ENCODE measurements at places on chromosomes 4 and X.

GRCh38 chr4:125070861-125071260, 243.9 kb upstream of the FAT4 start:
- no peak for DNase-seq

GRCh38 chr4:183909801-183910200, 4.7 kb downstream of the STOX2 start:
- no peak for DNase-seq

DNA sequence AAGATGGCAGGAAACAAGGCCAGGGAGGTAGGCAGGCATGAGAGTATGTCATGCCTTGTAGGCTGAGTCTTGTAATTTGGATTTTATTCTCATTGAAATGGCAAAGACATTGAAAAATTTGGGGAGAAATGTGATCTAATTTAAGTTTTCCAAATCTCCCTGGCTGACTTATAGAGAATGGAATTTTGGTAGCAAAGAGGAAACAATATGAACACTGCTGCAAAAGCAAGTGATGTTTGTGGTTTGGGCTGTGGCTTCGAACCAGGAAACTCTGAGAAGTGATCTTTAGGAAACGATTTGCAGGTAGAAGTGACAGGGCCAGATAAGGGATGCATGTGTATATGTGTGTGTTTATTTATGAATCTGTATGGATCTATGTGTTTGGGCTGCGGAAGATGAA, 35.6 kb downstream of the ARSJ start:
- DNase-seq = no peak

- no peak for DNase-seq
Measured at GRCh38 chr4:154741131-154741665, 2.6 kb upstream of the LRAT start.

- DNase-seq = no peak
Measured at GRCh38 chr4:168888715-168889215, 121.3 kb downstream of the CBR4 start.

DNA sequence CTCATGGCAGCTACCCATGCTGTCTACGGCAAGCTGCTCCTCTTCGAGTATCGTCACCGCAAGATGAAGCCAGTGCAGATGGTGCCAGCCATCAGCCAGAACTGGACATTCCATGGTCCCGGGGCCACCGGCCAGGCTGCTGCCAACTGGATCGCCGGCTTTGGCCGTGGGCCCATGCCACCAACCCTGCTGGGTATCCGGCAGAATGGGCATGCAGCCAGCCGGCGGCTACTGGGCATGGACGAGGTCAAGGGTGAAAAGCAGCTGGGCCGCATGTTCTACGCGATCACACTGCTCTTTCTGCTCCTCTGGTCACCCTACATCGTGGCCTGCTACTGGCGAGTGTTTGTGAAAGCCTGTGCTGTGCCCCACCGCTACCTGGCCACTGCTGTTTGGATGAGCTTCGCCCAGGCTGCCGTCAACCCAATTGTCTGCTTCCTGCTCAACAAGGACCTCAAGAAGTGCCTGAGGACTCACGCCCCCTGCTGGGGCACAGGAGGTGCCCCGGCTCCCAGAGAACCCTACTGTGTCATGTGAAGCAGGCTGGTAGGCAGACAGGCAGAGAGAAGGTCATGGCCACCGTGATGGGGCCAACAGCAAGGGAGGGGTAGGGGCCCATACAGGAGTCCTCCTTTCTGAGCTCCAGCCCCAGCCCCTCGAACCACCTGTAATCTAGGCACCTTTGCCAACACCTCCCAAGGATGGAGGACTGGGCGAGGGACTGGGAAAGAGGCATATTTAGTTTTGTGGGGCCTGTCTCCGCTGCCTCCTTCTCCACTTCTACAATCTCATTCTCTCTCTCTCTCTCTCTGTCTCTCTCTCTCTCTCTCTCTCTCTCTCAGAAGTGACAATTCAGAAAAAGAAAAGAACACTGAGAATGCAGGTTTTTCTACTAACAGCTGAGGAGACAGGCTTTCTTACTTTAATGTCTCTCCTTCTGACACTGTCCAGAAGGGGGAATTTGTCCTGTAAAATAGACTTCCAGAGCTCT, 4.7 kb upstream of the TSPYL2 start:
- DNase-seq = no peak

- DNase-seq = no peak
Measured at GRCh38 chr4:57943682-57944081, 833.5 kb upstream of the IGFBP7 start.

GRCh38 chr4:53847965-53848364, 216.4 kb downstream of the CHIC2 start:
- DNase-seq = no peak

- DNase-seq = no peak
Measured at GRCh38 chr4:45033676-45034419, 307.5 kb upstream of the GNPDA2 start.

DNA sequence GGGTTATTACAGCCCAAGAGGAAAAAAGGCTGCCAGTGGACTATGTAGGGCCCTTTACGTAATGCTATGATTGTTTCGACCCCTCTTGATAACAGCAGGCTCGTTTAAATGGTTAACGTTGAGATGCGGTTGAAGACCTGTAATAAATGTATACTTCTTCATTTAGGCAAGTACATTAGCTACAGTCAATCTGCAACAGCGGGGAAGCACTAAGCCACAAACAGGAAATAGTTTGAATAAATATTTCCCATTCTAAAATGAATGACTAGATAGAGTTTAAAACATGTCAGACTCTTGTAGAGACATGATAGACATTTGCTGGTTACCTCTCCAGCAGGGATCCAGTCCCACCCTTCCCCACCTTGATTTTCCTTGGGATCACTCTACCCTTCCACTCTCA, 38.1 kb upstream of the STIM2 start:
- no peak for DNase-seq

DNA sequence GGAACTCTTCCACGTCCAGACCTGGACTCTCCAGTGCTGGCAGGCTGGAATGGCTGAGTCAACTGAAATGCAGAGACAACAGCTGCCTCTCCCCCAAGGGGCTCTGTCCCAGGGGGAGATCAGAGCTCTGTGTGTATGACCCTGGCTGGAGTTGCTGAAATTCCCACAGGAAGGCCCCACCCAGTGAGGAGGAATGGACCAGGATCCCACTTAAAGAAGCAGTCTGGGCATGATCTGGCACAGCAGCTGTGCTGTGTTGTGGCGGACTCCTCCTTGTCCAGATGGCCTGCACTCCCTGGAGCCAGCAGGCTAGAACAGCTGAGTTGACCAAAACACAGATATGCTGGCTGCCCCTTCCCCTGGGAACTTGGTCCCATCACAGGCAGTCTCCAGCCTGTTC, 25.4 kb downstream of the C4orf17 start:
- no peak for DNase-seq

DNA sequence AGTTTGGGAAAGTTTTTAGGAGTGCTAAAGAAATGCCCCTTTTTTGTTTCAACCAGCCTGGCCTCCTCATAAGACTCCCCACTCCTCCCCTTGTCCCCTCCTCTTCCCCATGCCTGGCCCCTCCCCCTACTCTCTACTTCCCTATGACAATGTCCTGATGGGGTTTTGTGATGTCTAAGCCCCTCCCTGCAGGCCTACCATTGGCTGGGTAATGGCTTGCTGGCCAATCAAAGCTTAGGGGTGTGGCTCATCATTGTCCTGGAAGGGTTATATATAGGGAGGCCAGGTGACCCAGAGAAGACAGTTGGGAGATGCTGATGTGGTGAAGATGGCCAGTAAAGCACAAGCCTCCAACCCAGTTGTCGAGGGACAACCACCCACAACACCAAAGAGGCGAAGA, 48.2 kb upstream of the PASD1 start:
- no peak for DNase-seq

DNA sequence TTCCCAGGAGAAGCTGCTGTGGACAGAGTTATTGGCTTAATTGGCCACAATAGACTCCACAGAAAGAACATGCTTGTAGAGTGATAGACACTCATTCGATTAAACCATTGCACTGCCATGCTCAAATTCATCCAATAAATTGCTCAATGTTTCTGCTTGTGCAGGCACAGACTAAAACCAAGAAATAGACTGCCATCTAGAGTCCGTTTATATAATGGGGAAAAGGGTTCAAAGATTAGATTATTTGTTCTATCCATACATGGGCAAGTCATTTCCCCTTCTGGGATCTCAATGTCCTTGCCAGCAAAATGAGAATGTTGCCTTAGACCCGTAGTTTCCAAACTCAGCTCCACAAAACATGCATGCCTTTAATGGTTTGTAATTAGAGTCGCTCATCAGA, 8.7 kb downstream of the SMIM10 start:
- no peak for DNase-seq

All from NCI-H187 treated with DMSO at 0.1 percent for 48 hours (cell line).